ENCODE measurements at places on chromosomes 5 and 9.

- DNase-seq = no peak
These were observed 262.5 kb upstream of the C9orf72 start for GRCh38 chr9:27835746-27836145.

DNA sequence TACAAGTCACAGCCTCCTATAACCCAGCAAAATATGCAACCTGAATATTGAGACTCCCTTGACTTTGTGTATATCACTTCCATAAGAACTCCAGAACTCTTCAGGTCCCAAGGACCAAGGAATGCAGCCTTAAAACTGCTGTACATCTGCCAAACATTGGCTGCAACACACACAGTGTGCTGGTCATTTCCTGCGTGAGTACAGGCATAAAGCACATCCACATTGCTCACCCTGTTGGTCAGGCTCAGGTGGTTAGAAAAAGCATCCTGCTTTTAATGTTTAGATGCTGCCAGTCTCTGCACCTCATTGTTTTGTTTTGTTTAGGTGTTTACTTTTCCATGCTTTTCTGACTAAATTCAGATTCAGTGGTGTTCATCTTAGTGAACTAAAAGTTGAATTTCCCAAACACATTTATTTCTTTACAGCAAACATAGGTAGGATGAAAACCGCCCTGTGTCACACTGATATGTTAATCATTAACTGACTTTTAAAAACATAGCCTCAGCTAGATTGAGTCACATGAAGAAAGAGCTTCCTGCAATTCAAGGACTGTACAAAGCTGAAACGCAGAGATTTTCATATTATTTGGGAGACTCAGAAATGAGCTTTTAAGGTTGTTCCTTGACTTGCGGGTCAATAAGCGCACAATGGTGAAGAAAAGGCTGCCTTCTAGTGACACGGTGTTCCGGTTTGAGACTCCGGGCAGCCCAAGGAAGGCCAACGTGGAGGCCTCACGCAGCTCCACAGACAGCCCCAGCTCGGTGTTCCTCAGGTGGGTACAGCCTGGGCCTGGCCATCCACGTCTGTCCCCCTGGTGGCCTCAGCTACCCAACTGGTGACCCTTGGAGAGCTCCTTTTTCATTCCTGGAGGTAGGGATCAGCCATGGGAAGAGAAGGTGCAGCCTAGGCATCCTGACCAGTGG is 52.2 kb upstream of the GRAMD2B start:
- no peak for DNase-seq

GRCh38 chr9:80144856-80145255 is 573.1 kb downstream of the TLE4 start:
- DNase-seq = no peak

DNA sequence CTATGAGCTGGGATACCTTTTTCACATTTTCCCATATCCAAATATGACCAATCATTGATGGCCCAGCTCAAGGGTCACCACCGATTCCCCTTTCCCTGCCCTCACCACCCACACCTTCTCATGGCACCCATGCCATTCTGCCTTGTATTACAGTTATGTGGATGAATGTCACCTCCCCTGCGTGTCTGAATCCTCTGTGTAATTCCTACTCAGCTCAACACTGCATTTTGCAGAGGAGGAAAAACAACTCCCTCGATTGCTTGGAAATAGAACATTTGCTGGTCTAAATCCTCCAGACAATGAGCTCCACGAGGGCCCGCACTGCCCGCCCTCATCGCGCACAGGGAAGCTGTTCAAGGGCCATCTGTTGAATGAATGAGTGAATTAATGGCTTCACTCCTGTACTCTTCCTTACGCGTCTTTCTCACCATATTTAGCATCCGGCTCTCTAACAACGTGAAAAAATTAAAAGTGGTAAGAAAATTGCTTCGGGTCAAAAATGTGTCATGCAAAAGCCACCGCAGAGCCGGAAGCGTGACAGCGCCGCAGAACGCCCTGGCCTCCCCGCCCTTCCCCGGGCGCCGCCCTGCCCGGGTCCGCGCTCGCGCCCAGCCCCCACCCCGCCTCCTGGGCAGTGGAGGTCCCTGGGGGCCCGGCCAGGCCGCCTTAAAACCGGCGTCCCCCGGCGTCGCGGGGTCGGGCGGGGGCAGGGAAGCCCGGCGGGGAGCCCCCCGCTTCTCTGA is 704 bp downstream of the SUSD1 start:
- no peak for DNase-seq

DNA sequence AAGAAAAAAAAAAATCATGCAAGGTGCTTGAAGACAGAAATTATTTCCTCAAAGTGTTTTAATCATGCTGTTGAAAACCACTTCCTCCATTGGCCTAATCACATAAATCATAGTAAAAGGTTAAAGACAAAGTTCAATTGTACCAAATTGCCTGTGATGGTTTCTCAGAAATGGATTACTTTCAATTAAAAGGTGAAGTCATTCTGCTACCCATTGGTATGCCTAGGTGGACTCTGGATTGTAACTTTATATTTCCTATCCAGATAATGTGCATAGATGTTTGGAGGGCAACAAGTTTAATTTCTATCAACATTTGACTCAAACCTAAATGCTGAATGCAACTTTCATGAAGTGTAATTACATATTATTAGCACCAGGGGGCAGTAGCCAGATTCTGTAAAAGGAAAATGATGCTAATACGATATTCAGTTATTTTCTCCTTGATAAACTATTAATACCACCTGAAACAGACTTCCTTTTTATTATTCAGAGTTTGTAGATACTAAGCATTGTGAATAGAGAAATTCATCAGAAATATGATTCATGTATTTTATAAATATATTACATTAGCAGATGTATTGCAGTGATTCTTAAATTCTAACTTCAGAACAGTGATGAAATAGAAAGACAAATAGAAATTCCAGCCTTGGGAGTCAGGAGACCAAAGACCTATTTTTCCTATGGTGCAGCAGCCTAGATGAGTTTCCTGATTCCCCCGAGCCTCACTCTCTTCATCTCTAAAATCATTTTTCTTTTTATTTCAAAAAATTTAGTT is 148.2 kb downstream of the CAAP1 start:
- peak; percentile 5 for DNase-seq

- no peak for DNase-seq
These were observed 162.8 kb downstream of the KCTD16 start for GRCh38 chr5:144333336-144333920.

- DNase-seq = peak; percentile 81
These were observed 56.3 kb upstream of the ELL2 start for GRCh38 chr5:96017951-96018350.

DNA sequence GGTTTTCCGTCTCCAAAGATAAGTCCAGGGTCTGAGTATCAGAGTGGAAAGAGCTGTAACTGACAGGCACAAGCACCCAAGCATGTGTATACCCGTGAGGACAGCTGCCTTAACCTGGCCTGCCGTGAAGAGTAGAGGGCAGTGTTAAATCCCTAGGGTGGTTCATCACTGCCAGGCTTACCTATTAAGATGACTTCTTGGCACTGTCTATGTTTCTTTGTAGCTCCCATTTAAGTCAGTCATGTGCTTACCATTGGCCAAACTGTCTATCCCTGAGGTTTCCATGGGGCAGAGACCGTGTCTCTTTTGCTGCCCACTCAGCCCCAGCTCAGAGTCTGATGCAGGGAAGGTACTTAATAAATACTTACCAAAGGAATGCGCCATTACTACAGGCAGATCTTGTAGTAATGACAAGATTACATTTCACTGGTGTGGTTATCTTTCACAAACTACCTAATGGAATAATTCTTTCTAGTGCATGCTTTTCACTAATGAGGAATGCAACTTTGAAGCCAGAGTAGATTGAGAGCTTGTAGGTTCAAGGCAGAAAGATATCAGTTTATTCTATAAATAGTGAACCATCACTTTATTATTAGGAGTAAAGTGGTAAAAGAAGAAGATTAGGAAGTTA is 64.2 kb downstream of the SNX24 start:
- no peak for DNase-seq

- DNase-seq = no peak
These were observed 11.3 kb downstream of the C9orf50 start for GRCh38 chr9:129609486-129610212.

- peak; percentile 31 for DNase-seq
These were observed 4.7 kb upstream of the ISCA1 start for GRCh38 chr9:86287013-86287412.

DNA sequence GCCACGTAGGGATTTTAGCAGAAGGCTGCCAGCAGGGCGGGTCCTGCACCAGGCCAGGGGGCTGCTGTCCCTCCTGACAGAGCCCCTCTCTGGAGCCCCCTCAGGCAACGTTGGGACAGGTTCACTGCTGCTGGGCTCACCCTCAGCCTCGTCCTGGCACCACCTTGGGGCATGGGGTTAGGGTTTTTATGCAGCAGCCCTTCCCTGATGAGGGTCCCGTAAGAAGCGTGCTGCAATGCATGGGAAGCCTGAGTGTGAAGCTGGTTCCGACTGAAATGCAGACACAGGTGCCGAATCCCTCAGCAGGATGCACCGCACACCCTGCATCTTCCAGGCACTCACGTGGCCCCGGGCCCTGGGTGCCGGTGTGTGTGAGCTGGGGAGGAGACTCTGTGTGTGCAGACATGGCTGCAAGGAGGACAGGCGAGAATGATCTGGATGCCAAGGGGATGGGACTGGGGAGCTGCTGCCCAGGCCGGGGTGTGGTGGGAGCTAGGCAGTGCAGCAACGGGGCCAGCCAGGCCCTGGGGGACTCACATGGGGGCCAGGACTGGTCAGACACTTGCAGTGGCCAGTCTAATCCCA is 27.1 kb downstream of the ZDHHC11B start:
- DNase-seq = no peak

- DNase-seq = no peak
These were observed at the start of gene RNF224 for GRCh38 chr9:137227054-137227852. RNF224 (plus strand) TSS chr9:137227502; CDS start chr9:137228336, 834 bp downstream.
